ENCODE measurements at places on chromosomes 1 and 21.

DNA sequence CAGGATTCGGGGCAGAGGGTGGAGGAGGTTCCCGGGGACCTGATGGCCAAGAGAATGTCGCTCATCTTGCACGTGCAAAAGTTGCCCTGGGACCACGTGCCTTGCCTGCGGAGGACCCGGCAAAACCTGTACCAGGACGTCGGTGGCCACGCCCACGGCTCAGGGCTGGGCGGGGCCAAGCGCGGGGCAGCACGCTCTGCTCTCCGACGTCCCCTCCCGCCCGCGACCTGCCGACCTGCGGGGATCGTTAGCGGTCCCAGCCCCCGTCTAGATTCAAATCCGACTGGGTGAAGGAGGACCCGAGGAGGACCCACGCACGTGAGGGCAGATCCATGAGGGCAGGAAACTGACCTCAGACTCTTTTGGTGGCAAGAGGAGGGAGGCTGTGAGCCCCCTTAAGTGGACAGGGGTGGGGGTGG is at the start of gene C1orf167:
Gene C1orf167, plus strand, starts transcription at position 206 of the 419 bp plus-strand sequence. CDS start 2,208 bp downstream, outside the sequence.
- DNase-seq = no peak

GRCh38 chr21:17542371-17543011 is 29.6 kb downstream of the CXADR start:
- no peak for DNase-seq

DNA sequence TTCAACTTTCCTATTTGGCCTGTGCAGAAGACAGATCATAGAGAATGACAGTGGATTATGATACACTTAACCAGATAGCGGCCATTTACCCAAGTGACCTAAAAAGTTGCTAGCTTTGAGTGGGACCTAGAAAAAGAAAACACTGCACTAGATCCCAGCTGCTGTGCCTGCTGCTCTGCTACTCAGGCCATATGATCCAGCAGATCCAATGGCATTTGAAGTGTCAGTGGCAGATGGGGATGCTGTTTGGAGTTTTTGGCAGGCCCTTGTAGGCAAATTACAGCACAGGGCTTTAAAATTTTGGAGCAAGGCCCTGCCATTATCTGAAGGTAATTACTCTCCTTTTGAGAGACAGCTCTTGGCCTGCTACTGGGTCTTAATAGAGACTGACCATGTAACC is 74.0 kb upstream of the KCNE2 start:
- DNase-seq = no peak

GRCh38 chr21:34797921-34798535 is 129.2 kb downstream of the CLIC6 start:
- DNase-seq = peak; percentile 71

GRCh38 chr21:40186045-40186444 is 318.8 kb downstream of the PCP4 start:
- DNase-seq = no peak

DNA sequence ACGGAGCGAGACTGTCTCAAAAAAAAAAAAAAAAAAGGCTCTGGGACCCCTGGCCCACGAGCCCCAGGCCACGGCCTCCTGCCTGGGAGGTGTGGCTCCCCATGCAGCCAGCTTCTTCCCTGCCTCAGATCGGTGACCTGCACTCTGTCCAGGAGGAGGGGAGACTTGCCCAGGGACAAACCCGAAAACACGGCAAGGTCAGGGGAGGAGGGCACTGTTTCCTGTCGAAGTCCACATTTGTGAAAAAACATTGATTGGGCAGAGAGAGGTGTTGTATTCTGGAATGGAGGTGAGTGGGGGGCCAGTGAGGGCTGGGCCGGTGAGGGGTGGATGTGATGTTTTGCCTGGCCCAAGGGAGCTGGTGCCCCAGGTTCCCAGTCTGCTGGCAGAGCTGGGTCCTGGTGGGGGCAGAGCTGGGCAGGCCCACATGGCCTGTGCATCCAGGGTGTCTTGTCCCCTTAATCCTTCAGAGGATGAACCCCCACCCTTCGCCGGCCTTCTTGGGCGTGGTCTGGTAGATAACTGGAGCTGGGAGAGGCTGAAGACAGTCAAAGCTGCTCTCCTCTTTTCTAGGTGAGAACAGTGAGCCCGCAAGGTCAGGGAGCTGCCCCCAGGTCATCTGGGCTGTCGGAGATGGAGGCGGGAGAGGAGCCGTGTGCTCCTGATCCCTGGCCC is 12.4 kb upstream of the FAAP20 start:
- DNase-seq = no peak

GRCh38 chr1:244329591-244330317 is 122.0 kb downstream of the ADSS2 start:
- no peak for DNase-seq

DNA sequence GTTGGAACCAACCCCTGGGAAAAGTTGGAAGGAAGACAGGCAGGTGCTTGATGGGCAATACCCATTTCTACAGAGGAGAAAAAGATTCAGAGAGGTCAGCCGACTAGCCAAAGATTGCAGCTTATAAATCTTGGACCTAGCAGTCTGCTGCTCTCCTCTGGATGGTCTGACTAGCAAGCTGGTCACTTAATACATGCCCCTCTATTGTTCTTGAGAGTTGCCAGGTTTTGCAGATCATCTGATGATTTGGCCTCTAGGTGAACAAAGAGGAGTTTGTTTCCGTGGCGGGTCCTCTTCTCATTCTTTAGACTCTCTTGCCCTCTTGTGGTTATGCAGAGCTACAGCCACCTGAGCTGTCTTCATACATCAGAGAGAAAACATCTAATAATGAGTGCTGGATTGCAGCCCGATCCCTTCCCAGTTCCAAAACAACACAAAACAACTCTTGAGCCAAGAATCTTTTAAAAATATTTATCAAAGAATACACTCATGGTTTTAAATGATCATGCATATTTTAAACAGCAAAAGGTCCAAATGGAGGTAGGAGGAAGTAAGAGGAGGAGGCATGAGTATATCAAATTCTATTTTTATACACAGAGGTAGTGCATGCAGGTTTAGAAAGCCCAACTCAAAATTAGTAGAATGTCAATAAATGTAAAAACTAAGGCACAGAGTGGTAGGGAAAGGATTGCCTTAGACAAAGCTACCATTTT is 115.7 kb downstream of the SLC30A10 start:
- peak; percentile 90 for DNase-seq

DNA sequence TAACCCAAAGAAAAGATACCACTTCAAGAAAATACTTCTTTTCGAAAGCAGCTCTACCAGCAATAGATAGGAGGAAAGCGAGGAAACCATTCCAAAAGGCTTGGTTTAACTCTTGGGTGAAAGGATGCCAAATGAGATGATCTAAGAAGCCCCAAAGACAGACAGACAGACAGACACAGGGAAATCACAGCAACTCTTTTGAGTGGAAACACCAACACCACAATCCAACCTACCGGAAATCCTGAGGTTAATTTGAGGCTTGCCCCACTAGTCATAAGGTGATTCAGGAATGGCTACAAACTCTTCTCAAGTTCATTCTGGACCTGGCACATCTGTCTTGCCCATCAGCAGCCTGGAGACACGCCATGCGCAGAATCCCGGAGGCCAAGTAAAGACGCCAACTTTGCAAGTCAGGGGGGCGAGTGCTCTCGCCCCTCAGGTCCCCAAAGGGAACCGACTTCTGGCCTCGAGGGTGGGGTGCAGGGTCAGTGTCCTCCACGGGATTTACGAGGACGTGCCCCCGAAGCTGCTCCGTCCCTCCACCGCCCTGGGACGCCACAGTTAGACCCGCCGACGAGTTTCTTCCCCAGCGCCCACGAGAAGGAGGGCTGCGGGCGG is 778 bp downstream of the EVI5 start:
- DNase-seq = peak; percentile 48

DNA sequence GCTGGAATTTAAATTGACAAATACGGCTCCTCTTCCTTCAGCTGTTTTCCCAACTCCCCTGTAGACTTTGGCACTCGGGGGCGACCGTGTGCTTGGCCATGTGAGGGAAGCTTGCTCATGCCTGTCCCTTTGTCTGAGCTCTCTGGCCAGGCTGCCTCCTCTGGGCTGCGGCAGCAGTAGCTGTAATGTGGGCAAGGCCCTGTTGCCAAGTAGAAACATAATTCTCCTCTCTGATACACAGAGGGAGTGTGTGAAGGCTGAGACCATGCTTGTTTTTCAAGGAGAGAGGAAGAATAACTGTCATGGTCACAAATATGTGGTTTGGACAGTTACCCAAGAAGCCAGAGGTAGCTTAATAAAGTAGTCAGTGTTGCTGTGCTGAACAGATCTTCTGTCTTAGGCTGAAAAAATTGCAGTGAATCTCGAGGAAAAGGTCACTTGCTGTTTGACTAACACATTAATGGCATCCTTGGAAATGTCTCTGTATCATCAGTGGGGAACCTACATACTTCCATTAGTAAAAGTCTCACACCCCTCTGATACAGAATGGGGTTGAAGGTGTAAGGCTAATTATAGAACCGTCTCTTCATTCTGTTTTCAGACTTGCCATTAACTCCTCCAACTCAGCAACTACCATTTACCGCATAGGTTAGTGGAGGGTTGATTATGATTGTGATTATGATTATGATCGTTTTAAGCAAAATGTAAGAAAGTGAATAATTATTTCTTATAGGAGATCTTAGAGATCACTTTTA is 94.6 kb downstream of the TGFB2 start:
- no peak for DNase-seq

DNA sequence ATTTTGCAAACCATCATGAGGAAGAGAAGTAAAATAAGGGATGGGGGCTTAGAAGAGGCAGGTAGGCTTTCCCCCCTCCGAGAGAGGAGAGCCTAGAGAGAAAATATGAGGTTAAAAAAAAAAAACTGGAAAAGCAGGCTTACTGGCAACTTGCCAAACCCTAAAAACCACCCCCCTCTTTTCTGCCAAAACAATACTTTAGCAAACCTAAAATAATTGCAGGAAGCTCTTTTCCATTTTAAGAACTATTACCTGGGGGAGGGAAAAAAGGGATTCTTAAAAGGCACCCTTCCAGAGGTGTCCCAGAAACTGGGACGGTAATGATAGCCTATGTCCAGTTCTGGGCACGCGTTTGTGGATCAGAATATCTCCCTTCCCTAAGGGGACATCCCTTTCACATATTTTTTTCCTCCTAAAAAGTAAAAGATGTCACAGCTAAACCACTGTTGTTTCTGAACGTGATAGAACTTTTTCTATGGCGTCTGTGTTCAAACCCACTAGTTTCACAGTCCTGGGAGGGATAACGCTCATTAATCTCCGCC is 1.1 kb upstream of the NFIA start:
- no peak for DNase-seq

- DNase-seq = peak; percentile 82
These were observed at the start of gene RUNX3 for GRCh38 chr1:24930260-24931145. Gene RUNX3, minus strand, starts transcription at chr1:24930276. Its CDS starts 408 bp downstream, at chr1:24929868.

DNA sequence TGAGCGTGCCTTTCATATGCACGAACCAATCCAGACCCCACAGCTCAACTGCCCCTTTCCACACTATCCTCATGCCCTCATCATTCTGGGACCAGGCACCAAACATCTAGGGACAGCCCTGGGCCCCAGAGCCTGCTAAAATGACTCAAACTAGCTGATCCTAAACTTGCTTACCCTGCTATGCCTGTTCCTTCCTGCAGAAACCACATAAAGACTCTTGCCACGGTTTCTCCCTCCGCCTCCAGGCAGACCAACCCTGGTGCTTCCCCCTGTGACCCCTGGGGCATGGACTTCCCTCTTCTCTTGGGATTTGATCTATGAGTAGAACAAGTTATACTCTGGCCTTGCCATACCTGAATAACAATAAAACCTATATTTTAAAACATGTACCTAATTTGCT is 138.0 kb upstream of the CD34 start:
- no peak for DNase-seq

DNA sequence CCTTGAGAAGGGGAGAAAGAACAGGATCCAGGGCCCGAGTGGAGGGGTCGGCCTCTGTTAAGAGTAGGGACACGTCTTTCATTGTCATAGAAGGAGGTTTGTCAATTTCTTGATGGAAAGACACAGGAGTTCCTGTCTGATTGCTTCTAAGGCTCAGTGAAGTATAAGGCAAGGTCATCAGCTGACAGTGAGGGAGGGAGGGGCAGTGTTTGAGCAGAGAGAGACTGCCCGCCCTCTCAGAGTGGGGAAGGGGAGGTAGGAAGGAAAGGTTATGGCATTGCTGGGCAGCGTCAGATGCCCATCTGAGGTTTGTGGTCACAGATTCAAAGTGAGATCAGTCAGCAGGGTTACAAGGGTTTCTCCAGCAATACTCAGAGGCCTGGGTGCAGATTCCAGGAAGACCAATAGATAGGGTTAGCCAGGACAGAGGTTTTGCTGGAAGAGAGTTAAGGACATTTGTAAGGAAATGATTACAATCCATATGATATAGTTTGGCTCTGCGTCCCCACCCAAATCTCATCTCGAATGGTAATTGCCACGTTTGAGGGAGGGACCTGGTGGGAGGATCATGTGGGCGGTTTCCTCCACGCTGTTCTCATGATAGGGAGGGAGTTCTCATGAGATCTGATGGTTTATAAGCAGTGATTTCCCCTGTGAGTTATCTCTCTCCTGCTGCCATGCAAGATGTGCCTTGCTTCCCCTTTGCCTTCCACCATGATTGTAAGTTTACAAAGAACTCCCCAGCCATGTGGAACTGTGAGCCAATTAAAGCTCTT is 127.2 kb upstream of the GJB5 start:
- DNase-seq = no peak

- DNase-seq = no peak
These were observed 3.7 kb upstream of the PEX11B start for GRCh38 chr1:145922266-145922665.

DNA sequence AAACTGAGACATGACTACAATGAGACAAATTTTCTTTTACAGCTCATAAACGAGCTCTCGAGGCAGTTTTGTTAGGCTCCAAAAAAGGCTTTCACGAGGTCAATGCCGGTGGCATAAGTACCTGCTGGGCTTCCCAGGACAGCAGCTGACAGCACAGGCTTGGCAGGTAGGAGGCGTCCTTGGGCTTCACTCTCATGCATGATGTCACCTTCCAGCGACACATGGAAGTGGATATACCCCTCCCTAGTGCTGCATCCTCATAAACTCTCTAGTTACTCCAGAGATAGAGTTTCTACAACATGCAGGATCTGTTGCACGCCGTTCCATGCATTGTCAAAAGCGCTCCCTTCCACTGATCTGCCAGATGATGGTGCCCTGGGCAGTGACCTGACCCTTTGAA is 112.5 kb upstream of the PAXBP1 start:
- DNase-seq = peak; percentile 14

DNA sequence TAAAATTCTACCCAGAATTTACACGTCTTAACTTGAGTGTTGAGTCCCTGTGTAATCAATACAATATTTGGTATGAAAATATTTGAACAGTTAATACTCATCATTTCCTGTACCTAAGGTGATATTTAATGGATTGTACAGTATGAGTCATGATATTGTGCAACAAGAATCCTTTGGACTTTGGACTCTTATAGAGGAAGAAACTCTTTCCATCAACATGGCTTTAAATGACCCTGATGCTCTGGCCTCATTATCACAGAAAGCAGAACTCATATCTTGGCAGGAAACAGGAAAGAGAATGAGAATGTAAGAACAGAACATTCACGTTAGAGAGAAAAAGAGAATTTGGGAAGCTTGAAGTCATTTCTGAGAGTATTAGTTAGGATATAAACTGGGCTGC is 168.8 kb upstream of the B3GALT2 start:
- DNase-seq = peak; percentile 74
